ENCODE measurements at places on chromosomes 6 and 20.

GRCh38 chr20:38007526-38007925, 25.7 kb downstream of the TTI1 start:
- no peak for DNase-seq

DNA sequence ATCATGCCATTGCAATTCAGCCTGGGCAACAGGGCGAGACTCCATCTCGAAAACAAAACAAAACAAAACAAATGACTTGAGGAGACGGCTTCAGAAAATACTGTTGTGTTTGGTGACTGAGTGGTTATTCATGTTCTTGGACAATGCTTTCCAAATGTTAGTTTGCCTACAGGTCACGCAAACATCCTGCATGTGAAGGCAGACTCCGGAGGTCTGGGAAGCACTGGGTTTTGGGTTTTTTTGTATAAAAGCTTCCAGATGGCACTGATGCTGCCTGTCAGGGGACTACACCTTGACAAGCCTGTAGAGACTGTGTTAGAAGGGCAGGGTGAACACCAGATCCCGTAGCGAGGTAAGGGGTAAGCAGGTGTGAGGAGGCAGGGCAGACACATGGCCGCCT, 81.7 kb downstream of the THBS2 start:
- DNase-seq: no peak

DNA sequence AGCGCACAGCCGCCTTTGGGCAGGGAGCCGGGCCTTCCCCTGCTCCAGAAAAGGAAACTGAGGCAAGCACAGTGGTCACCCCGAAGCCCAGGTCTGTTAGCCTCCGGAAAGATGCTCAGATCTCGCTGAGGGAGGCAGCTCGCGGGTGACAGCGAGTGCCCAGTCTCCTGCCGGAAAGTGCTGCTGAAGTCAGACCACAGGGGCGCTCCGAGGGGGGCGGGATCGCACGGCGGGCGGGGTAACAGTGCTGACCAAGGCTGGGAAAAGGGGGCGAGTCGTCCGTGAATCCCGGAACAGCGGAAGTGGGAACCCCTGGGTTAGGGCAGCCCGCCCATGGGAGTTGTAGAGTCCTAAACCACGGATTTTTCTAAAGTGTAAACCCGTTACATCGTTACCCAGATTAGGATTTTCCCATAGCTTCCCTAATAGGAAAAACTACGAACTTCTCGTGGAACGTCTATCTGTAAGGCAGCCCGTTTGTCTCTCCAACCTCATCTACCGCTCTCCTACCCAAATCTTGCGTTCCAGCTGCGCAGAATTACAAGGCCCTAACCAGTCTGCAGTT, 504 bp downstream of the VPS16 start:
- DNase-seq: peak; percentile 45

DNA sequence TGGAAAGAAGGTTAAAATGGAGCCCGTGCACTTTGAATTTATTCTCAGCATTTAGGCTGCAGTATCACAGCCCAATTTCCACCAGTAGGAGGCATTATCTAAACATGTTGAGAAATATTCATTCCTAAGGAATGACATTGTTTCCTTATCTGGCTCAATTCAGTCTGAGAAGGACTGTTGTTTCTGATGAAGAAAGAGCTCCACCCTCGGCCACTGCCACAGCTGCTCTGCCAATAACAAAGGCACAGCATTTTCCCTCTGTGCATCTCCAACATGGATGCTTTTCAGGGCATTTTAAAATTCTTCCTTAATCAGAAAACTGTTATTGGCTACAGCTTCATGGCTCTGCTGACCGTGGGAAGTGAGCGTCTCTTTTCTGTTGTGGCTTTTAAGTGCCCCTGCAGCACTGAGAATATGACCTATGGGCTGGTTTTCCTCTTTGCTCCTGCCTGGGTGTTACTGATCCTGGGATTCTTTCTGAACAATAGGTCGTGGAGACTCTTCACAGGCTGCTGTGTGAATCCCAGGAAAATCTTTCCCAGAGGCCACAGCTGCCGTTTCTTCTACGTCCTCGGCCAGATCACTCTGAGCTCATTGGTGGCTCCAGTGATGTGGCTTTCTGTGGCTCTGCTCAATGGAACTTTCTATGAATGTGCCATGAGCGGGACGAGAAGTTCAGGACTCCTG, at the start of gene CALHM5:
Gene CALHM5 (plus strand): TSS at position 216 of the 687 bp plus-strand sequence. CDS start 58 bp downstream, at position 274.
- DNase-seq: peak; percentile 28

DNA sequence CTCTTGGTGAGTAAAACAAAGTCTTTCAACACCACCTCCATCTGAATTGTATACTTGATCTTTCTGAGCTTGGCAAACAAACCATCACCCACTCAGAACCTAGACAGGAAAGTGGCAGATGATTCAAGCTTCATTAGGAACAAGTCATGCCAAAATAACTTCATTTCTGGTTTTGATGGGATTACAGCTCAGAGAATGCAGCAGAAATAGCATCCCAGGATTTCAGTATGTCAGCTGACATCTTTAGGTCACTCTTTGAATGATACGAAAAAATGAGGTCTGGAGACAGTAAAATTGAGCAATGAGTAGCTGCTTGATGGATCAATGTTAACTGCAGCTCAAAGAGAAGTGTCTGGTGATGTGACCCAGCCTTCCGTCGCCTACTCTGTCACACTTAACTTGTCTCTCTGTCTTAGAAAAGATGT, 92.4 kb downstream of the GJA10 start:
- no peak for DNase-seq

GRCh38 chr6:41713159-41713649, 22.2 kb downstream of the TFEB start:
- DNase-seq: peak; percentile 72

DNA sequence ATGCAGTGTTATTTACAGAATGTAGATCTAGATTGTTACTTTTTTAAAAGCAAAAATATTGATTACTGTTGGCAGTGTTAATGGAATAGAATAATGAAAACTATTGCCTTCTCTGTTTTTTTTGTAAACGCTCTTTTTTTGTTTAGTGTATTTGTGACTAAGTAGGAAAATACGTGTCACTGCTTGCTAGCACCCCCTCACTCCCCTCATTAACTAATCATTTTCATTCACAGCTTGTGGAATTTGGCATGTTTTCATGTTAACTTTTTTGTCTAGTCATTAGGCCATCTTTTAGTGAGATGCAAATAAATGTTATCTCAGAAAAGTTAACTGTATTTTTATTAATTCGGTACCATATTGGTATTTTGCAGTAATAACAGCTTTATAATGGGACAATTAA, 29.8 kb downstream of the ADGRG6 start:
- DNase-seq: no peak

DNA sequence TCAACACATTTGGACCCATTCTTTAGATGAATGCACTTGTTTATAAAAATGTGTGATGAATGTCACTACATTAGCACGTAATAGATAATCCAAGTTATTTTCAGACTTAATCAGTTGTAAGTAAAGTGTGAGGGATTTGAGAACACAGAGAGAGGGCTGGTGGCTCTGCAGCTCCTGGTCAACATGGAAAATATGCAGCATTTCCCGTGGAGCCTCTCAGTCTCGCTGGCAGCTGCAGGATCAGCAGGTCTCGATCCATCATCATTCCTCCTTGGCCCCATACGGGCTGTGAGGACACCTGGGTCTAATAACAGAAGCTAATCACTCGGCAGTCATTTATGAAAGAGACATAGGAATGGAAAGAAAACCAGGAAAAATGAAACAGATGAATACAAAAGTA, 390.2 kb downstream of the PRKN start:
- no peak for DNase-seq

DNA sequence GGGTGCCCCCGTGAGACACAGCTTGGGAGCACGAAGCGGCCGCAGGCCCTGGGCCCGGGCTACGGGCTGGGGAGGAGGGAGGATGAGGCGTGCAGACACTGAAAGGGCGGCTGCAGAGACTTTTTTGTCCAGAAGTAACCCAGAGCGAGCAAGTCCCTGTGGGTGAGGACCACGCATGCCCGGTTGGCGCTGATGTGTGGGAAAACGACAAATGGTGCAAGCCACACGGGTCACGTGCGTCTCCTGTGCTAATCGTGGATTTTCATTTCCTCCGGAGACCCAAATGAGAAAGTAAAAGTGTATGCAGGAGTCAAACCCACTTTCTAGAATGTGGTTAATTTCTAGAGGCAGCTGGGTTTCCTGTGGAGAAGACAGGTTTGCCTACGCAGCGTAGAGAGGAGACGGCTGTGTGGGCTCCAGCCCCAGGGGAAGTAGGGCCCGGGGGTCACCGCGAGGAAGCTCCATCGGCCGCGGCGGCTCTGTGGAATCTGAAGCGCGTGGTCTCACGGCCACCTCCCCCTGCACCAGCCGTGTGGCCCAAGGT, 19.0 kb downstream of the DLL1 start:
- DNase-seq: peak; percentile 94

DNA sequence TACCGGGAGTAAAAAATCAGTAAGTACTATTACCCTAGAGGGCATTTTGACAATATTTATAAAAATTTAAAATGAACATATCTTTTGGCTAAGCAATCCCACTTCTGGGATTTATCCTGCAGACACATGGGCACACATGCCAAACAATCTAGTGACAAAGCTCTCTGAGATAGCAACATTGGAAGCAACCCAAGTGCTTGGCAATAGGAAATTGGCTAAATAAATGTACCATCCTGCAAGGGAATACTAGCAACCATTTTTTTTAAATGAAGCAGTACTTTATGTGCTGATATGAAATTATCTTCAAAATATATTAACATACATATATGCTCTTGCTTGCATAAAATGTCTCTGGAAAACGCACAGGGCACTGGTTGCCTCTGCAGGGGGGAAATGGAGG, 133.8 kb downstream of the SNX5 start:
- peak; percentile 47 for DNase-seq

GRCh38 chr6:3280866-3281465, 22.2 kb downstream of the PSMG4 start:
- no peak for DNase-seq

DNA sequence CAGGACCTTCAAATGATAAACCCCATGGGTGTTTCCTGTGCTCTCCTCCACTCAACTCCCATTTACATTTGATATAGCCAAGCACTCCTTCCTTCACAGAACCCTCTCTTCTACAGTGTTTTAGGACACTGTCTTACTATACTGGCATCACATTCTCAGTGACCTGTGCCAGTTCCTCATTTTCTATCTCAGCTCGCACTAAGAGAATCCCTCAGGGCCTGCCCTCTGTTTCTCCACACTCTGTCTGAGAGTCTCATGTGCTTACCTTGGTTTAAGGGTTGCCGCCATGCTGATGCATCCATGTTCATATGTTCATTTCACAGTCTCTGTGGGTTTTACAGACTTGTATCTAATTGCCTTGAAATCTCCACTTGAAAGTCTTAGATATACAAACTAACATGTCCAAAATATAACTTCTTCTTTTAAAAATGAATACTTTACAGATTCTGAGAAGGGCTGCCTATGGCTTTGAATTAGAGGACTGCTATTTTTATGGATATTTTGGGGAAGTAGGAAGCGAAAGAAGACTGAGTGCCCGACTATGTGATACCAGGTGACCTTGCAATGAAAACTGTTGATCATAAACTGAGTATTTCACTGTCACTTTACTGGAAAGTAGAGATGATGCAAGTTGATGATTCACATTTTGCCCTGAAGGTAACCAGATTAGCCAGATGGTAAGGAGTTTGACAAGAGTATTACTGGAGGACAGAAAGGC, 153.1 kb upstream of the SIM1 start:
- DNase-seq: no peak

DNA sequence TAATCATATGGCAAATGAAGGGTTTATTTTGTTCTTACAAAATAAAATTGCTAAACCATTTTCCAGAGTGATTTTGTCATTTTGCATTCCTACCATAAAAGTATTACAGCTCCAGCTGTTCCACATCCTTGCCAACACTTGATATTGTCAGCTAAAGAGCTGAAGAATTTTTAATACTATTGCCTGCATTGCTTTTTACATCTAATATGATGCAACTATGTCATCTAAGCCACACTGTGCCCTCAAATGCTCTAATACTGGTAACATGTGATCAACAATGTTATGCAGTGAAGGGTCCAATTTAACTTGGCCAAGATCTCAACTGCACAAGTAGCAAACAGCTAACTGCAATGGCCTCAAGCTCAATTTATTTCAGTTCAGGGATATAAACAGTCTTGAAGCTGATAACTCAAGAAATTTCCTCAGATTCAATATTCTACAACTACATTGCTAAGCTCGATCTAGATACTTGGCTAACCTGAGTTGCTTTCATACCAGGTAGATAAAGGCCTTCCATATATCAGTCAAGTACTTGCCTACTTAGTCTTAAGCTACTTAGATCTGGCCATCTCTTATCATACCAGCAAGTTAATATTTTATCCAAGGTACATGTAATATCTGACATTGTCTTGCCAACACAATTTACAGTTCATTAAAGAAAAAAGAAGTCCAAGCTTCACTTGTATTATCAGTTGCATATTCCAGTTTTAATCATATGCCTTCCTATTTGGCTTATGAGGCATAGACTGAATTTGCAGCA, 17.0 kb downstream of the AKIRIN2 start:
- no peak for DNase-seq

DNA sequence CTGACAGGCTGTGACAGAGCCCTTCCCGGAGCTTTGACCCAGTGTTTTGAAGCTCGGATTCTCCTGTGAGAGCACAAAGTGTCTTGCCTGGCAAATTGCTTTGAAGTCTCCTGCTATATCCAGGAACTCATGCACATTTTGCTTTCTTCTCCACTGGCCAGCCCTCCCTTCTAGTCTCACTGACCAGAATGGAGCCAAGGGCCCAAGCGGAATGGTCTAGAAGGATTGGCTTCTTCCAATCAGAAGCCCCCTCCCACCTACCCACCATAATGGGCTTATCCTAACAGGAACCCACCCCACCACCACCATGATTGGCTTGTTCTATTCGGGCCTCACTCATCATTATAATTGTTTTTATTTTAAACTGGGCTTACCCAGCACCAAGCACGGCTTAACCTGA, 130.1 kb downstream of the PXDC1 start:
- DNase-seq: no peak

DNA sequence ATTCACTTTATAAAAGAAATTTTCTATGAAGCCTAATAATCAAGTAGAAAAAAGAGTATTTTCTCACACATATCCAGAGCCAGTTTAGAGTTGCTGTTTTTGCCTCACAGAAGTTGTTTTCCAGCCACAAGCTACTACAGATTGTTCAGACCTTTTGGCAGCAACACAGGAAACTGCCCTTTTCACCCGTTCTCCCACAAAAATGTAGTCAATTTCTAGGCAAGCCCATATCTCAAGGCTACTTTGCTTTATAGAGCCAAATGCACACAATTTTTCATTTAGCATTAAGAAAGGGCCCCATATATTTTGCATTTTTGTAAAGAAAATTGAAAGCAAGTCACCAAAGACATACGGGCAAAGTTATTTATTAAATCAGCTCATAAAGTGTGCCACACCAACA, 49.5 kb downstream of the EPB41L2 start:
- DNase-seq: no peak

GRCh38 chr20:1377984-1378734, 14.7 kb downstream of the FKBP1A start:
- no peak for DNase-seq

DNA sequence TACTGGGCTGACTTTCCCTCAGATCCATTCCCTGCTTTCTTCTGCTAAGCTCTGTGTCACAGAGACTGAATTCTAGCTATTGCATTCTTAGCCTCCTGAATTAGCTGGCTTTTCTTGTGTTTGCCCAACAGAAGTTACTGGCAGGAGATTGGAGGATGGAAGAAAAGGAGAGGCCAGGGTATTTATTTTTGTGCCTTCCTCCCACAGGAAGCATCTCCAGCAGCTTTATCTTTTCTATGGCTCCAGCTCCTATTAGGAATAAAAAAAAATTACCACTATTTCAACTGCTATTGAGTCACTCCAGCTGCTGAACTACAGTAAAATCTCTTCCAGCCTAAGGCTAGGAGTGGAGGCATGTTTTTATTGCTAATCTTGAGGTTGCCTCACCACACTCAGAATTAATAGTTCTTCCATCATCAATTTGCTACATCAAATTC, 492.4 kb downstream of the RFPL4B start:
- DNase-seq: no peak

GRCh38 chr6:159879856-159880255, 10.9 kb upstream of the MAS1 start:
- DNase-seq: no peak

All from body of pancreas (tissue), 4 donors.